ENCODE measurements at places on chromosomes 4 and X.

GRCh38 chr4:143384381-143384994 lies 47.8 kb downstream of the GAB1 start:
- DNase-seq, result no peak

DNA sequence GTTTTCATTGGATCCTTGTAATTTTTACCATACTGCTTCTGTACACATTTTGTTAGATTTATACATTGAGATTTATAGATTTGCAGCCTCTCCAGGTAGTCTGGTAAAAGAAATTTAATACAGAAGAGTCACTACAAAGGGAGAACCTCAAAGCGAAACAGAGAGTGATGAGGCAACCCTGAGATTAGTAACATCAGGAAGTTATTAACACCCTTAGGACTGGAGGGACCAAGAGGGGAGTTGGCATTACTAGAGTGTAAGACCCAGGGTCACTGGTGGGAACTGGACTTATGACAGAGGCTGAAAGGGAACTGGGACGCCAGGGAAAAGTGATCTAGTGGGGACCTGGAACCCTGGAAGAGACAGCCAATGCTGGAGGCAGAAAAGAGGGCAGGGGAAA lies 20.6 kb upstream of the MAML3 start:
- no peak for DNase-seq

GRCh38 chr4:169156392-169156791 lies 114.4 kb downstream of the SH3RF1 start:
- DNase-seq, result no peak

DNA sequence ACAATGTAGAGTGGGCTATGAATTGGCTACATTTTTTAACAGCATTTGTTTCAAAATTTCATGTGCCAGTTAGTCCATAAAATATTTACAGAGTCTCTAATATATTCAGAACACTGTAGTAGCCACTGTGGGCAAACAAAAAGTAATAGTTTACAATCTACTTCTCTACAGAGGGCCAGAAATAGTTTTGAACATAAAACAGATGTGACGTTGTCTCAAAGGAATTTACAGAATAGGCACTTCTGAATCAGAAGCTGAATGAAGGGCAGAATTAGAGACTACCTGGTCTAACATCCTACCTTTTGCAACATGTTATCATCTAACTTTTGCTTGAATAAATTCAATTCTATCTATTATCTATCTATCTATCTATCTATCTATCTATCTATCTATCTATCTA lies 811.9 kb upstream of the EPHA5 start:
- no peak for DNase-seq

DNA sequence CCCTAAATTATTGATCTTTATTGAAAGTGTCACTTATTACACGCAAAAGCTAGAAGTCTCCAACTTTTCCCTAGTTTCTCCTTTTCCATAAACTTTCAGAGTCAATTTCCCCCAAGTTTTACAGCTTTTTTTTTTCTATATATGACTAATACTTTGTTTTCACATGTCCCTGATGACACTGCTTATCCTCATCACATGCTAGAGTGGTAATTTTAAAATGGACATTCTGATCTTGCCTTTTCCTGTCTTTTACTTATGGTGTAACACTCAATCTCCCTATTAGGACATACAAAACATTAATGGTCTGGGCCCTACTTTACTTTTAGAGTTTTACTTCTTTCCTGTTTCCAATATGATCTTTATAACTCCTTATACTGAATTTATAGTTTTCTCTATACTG lies 112.6 kb downstream of the ANK2 start:
- DNase-seq, result no peak

- DNase-seq, result no peak
Measured at GRCh38 chrX:97490656-97491055, 606.9 kb downstream of the RPA4 start.

DNA sequence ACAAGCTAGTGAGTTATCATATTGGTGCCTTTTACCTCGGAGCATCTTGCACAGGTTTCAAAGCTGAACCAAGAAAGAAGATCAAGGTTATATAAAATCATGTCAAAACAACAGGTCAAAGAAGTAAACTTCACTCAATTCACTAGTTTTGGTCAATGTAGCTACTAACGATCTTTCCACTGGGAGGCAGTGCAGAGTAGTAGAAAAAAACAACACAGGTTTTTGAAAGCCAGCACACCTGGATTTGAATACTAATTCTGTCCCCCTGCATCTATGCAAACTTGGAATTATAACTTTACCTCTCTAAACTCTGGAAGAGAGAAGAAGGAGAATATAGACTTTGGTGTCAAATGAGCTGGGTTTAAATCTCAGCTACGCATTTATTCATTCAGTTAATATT lies 266.1 kb downstream of the GRIA3 start:
- no peak for DNase-seq

GRCh38 chr4:126265888-126266287 lies 951.1 kb downstream of the FAT4 start:
- DNase-seq, result no peak

DNA sequence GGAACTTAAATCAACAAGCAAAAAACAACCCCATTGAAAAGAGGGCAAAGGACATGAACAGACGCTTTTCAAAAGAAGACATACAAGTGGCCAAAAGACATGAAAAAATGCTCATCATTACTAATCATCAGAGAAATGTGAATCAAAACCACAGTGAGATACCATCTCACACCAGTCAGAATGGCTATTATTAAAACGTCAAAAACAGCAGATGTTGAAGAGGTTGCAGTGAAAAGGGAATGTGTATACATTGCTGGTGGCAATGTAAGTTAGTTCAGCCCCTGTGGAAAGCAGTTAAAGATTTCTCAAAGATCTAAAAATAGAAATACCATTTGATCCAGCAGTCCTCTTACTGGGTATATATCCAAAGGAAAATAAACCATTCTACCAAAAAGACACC lies 22.6 kb downstream of the RTL9 start:
- DNase-seq, result no peak

GRCh38 chr4:151858356-151858755 lies 97.5 kb upstream of the GATB start:
- DNase-seq, result no peak

GRCh38 chr4:153638999-153639398 lies 45.1 kb upstream of the TLR2 start:
- DNase-seq, result no peak

GRCh38 chrX:47618923-47619485 lies 653 bp downstream of the SYN1 start:
- DNase-seq, result no peak

DNA sequence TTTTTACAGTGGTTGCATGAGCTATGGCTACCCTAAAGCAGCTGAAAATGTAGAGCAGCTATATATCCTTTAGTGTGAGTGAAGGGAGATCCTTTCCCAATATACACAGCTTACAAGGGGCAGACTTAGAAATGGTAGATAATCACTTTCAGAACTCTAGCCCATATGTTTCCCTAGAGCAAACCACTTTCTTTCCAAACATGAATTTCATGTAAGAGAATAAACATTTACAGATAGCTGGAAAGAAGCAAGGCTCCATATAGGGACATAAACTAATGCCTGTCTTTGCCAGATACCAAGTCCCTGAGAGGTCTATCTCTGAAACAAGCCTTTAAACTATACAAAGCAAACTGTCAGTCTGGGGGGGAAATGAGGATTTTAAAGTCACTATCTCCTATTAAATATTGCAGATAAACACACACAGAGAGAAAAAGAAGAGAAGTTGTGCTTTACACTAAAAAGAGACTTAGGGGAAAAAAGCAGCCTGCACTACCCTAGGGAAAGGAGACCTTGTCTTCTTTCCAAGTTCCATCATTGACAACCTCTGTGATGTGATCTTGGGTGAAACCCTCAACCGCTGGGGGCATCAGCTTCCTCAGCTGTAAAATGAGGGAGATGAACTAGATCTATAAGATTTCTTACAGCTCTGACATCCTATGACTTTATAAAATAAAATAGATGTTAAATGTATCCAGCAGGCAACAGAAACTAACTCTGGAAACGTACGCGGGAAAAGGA lies 73.6 kb downstream of the TMEM156 start:
- no peak for DNase-seq

DNA sequence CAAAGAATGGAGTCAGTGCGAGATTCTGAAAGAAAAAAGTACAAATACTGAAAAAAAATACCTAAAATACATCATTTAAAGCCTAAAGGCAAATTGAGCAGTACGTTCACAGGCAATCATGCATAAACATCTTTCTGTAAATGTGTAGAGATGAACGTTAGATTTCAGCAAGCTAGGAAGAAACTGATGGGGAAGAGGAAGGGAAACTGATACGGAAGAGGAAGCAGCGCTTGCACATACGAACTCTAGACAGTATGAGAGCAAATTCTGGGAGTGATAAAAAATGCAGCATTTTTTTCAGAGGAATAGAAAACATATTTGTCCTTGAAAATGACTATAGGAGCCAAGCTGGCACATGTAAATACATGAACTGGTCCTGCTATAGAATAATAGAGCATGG lies 9.4 kb downstream of the ANKRD50 start:
- DNase-seq, result no peak

DNA sequence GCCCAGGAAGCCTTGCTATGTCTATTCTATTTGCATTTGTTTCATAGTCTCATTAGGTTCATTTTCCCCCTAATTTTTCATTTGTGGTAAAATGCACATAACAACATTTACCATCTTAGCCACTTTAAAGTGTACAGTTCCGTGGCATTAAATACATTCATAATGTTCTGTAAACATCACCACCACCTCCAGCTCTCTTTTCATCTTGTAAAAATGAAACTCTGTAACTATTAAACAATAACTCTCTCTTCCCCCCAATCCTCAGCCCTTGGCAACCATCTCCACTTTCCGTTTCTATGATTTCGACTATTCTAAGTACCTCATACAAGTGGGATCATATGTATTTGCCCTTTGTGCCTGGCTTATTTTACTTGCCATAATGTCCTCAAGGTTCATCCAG lies 19.9 kb downstream of the ARHGEF38 start:
- no peak for DNase-seq

DNA sequence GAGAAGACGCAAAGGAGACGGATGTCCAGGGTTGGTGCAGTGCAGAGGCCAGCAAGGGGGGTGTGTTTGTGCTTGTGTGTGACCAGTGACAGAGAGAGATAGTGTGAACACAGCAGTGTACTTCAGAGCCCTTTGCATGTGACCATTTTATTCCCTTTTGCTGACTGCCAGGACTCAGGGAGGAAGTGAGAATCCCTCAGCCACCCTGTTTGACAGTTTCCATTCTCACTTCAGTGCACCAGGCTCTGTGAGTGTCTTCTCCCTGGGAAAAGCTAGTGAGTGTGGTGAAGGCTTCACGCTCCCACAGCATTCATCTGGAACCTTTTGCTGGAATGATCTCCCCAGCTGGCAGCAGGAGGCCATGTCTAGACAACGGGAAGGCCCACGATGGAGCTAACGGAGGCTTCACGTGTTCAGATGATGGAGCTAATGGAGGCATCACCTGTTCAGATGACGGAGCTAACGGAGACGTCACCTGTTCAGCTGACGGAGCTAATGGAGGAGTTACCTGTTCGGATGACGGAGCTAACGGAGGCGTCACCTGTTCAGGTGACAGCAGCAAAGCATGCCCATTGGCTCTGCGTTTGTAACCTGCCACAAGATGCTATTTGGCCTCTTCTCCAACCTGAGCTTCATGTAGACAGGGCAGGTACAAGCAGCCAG lies 195.4 kb downstream of the AFAP1 start:
- no peak for DNase-seq

- DNase-seq, result no peak
Measured at GRCh38 chr4:53003959-53004358, 141.8 kb downstream of the RASL11B start.

GRCh38 chrX:107171369-107172102 lies 34.7 kb downstream of the NUP62CL start:
- no peak for DNase-seq

GRCh38 chr4:37890801-37891259 lies at the start of gene TBC1D1:
TSS of gene TBC1D1 (plus strand) at chr4:37891084. CDS start at chr4:37902096, 11,012 bp downstream.
- DNase-seq, result peak; percentile 22

DNA sequence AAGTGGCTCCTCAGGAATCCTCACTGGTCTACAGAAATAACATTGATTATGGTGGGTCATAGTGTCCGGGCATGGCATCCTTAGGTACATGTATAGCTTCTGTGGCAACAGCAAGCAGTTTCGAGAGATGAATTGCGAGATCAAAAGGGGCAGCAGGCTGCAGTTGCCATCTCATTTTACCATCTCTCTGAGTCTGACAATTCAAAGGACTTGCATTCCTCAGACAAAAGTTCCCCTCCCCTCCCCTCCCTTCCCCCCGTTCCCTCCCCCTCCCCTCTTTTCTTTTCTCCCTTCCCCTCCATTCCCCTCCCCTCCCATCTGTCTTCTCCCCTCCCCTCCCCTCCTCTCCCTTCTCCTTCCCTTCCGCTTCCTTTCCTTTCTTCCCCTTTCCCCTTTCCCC lies 70.2 kb downstream of the MTNR1A start:
- DNase-seq, result no peak

DNA sequence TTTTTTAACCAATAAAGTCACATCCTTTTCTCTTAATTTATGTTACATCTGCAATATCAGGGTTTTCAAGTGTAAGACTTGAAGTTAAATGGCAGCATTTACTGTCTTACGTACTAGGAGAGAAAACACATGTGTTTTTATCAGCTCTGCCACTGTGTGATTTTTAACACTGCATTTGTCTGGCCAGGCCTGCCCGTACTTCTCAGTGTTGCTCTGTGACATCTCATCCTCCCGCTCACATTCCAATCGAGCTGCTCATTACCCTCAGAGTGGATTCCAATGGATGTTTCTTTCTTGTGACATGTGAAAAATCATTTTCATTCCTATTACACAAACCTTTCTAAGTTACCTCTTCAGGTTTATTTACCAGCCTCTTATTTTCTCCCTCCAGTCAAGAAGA lies 420.3 kb downstream of the FAT4 start:
- DNase-seq, result no peak

GRCh38 chr4:1975391-1975801 lies 33.4 kb downstream of the NELFA start:
- no peak for DNase-seq

DNA sequence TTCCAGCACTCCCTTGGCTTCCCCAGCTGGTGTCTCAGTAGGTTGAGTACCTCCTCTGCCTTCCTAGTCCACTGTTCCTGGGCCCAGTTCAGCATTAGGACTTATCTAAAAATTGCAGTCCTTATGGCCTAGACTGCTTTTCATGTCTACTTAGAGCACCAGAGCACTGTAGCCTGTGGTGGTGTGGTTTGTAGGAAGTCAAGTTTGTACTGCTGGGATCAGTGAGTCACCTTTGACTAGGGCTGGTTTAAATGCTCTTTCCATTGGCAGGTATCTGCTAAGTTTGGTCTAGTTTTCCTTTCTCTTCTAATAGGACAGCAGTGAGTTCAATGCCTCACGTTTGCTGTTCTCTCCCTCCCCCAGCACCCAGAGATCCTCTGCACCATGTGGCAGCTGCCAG lies 233.6 kb upstream of the WDFY3 start:
- DNase-seq, result no peak

- DNase-seq, result no peak
Measured at GRCh38 chr4:144531841-144532240, 114.1 kb upstream of the HHIP start.

Measured in NCI-H1105 (cell line).